ENCODE measurements at places on chromosomes 3 and 15.

- peak; percentile 50 for DNase-seq
Observed at GRCh38 chr15:48358229-48359152, 27.3 kb downstream of the DUT start.

GRCh38 chr3:165522386-165522785, 314.8 kb downstream of the BCHE start:
- no peak for DNase-seq

- DNase-seq = no peak
Observed at GRCh38 chr3:116300226-116300625, 145.1 kb downstream of the LSAMP start.

- DNase-seq = no peak
Observed at GRCh38 chr3:170752571-170753155, 117.3 kb downstream of the RPL22L1 start.

- no peak for DNase-seq
Observed at GRCh38 chr3:81726735-81727134, 34.7 kb downstream of the GBE1 start.

- no peak for DNase-seq
Observed at GRCh38 chr3:31876331-31876730, 104.7 kb downstream of the OSBPL10 start.

- DNase-seq = no peak
Observed at GRCh38 chr3:63860776-63861175, 2.8 kb downstream of the THOC7 start.

DNA sequence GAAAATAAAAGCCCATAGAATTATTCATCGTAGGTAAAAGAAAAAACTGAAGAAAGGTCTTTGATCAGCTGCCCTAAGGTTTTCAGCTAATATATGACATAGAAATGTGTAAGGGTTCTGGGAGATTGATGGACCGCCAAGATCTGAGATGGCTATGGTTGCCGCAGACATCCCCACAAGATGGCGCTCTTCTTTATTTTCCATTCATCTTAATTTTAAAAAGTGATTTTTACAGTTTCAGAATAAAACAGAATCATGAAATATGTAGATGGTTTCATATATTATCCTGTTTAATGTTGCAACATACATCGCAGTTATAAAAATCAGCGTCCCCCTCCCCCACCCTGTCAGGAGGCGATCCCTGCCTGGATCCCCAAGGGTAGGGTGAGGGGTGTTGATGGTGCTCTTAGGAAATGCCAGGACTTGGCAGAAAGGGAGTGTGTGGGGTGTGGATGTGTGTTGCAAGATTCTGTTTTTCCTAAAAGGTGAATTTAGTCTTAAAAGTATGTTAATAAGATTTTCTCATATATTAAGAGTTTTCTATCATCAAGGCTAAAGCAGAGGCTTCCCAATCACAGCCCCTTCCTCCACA, 68.8 kb downstream of the ANXA2 start:
- DNase-seq = peak; percentile 31

GRCh38 chr3:77304700-77305021, 264.8 kb downstream of the ROBO2 start:
- no peak for DNase-seq

- DNase-seq = no peak
Observed at GRCh38 chr3:165885558-165886270, 48.5 kb upstream of the BCHE start.

GRCh38 chr3:126558336-126559071, at the start of gene C3orf22:
TSS of gene C3orf22 (minus strand) at chr3:126558932. CDS start at chr3:126553390, 5,542 bp downstream.
- no peak for DNase-seq

DNA sequence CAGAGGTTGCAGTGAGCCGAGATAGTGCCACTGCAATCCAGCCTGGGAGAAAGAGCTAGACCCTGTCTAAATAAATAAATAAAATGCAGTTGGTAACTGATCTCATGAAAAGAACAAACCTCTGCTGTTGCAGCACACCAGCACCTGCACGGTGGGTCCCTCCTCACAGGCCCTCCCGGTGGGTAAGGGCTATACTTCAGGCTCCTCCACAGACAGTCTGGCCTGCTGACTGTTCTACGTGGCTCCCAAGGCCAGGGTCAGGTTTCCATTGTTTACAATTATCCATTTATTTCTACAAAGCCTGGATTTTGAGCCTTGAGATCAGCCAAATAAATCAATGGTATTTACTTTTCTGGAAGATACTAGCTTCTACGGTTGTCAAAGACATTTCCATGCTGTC, 5.1 kb upstream of the APBA2 start:
- DNase-seq = no peak

GRCh38 chr3:170714562-170715535, 129.0 kb upstream of the SLC7A14 start:
- DNase-seq = no peak

- DNase-seq = no peak
Observed at GRCh38 chr3:13655061-13655913, 106.4 kb downstream of the FBLN2 start.
